ENCODE measurements at places on chromosomes 16 and 17.

GRCh38 chr16:3980253-3981111, 100.0 kb upstream of the CREBBP start:
- DNase-seq: peak; percentile 77

DNA sequence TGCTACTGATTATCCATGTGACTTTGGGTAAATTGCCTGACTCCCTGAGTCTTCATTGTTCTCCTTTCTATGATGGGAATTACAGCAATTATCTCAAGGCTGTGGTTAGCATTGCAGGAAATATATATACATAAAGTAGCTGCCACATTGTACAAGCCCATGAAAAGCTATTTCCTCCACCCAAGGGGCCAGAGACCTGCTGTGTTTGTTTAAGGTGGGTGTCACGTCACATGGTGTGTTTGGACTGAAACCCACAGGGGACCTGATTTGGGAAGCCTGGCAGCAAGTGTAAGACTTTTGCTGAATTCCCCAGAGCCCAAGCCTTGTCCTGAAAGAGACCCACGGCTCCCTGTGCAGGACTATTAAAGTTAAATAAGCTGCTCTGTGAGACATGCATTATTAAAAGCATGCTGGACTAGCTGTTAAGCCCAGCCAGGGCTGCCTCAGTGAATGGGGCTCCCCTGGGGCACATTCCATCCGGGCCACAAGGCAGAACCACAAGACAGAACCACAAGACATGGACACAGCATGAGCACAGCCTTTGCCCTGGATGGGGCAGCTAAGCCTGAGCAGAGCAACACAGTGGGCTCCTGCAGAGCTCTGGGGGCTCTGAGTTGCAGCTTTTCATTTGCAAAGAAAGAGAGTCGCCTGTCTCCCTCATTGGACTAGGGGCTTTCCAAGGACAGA, 148.9 kb downstream of the SPACA3 start:
- no peak for DNase-seq

DNA sequence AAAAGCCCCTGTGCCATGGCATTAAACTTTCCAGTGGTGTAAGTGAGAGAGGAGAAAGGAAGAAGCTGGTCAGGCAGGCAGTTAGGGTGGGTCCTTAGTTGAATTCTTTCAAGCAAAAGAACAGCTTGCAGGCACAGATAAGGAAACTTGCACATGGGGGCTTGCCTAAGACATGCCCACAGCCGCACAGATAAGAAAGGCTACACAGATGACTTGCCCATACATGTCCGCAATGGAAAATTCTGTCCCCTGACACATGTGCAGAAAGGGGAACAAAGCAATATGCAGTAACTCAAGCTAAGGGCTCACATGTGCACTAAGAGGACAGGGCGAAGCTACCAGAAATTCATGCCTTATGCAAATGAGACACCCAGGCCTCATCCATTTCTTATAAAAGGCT, 69.9 kb downstream of the GSG1L start:
- DNase-seq: no peak

GRCh38 chr16:84614968-84615813, 2.7 kb downstream of the COTL1 start:
- no peak for DNase-seq

DNA sequence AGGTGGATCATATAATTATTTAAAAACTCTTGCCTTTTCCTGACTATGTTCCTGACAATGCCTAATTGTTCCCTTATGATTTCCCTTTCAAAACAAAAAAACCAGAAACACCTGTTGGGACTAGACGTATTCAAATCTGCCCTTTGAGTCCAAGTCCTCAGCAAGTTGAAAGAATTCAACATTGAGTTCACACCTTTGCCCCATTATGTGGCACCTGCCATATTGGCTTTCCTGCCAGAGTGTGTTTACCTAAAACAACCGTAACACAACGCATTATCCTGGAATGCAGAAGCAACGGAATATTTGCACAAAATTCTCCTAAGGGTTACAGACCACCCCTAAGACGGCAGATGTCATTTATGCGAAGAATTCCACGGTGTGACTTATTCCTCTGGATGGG, 105.9 kb downstream of the ZFHX3 start:
- DNase-seq: no peak

- DNase-seq: no peak
Observed at GRCh38 chr16:2404099-2404498, 25.1 kb upstream of the CCNF start.

- DNase-seq: no peak
Observed at GRCh38 chr17:49074851-49075540, 57.6 kb upstream of the B4GALNT2 start.

DNA sequence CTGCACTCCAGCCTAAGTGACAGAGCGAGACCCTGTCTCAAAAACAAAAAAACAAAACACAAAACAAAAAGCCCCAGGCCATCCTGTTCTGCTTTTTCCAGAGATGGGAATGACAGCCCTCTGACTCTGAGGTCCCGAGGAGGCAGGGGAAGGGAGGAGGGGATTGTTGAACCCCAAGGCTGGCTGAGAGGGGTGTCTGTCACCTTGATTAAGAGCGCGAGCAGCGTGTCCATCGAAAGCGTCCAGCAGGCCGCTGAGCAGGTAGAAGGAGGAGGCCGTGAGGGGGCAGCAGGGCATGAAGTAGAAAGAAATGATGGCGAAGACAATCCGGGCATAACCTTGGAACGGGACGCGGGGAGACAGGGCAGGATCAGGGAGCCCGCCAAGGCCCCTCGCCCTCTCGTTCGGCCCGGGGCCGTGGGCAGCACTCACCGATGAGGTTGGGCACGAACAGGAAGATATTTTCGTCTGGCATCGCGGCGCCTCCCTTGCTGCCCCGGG, 593 bp downstream of the CDIPT start:
- peak; percentile 40 for DNase-seq

- DNase-seq: no peak
Observed at GRCh38 chr16:78786635-78787034, 687.2 kb downstream of the WWOX start.

DNA sequence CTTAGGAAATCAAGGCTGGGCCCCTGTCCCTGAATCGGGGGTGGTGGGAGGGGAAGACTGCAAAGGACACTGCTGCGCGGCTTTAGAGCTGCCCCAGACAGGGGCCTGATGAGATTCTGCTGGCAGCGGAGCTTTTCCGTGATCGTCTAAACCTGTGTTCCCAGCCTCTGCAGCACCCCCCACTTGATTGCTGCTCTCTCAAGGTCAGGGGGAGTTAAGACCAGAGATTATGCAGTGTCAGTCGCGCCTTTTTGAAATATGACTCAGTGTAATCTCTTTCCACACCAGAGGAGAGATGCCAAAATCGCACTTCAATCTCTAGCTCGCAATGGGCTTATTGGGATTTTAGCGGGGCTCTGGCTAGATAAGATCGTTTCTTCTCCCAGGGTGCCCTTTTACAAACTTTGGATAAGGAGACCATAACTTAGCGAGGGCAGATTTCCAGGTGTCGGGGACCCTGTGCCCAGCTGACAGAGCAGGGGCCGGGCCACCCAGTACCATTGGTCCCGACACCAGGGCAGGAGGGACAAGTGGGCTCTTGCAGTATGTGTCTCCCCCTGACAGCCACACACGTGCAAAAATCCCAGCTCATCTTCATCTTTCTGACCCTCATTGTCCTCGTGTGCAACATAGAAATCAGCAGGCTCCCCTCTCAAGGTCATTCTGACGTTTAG, 87.0 kb downstream of the IRX3 start:
- no peak for DNase-seq

DNA sequence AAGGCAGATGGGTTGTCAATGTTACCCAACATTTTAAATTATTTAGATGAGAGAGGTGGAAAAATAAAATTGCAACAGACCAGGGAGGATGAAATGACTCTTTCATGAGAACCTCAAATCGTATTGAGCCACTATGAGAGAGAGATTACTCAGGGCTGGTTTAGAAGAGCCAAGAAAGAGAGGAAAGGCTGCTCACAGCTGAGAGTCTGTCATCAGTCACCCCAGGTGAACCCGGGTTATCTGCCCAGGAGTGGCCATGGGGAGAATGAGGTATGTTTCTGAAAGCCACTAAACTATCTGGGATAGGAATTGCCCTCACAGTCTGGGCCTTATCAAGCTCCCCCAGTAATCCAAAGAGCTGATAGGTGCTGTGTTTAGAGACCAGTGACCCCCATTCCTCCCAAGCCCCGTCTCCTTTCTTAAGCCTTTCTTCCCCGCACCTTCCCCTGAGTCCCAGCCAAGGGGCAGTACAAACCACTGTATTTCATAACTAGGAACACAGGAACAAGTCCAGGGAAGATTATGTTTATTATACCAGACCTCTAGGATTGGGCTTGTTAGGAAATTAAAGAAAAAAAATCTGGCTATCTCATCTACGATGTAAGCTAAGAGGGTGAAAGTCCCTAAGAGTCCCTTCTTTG, 158.9 kb upstream of the NOL11 start:
- DNase-seq: no peak

DNA sequence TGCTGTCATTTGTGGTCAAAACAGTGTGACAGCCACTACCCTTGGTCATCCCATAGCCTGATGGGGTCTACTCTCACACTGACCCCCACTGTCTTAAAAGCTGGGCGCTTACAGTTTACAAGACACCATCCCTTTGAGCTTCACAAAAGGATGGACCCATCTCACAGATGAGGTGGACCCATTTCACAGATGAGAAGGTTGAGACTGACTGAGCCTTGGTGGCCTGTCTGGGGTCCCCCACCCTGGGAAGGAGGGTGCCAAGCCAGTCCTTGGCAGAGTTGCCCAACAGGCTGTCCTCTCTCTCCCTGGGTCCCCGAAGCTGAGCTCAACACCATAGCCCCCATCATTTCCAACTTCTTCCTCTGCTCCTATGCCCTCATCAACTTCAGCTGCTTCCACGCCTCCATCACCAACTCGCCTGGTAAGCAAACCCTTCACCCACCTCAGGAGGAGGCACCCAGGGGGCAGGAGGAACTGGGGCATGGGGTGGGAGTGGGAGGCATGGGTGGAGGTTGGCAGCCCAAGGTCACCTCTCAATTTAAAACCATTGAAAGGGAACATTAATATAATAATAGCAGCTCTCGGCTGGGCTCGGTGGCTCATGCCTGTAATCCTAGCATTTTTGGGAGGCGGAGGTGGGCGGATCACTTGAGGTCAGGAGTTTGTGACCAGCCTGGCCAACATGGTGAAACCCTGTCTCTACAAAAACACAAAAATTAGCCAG, 17.2 kb downstream of the SLC12A3 start:
- no peak for DNase-seq

GRCh38 chr16:24921229-24921628, 75.5 kb downstream of the SLC5A11 start:
- no peak for DNase-seq

GRCh38 chr16:27819881-27820610, 243.5 kb downstream of the GSG1L start:
- DNase-seq: no peak

- DNase-seq: no peak
Observed at GRCh38 chr16:54493061-54493460, 206.5 kb upstream of the IRX3 start.

DNA sequence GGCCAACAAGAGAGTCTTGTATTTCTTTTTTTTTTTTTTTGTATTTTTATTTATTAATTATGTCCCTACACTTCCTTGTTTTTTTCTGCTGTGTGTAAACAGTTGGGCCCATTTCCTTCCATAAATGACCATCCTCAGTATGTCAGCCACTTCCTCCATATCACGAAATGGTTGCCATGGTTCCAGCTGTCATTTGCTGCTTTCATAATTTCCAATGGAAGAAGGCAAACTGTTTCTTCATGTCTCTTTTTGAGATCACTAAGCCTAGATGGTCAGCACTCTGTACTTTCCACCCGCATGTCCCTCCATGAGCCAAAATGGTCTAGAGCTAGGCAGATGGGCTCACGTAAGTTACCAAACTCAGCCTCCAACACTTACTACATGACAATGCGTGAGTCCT, 133.5 kb upstream of the FOXF1 start:
- no peak for DNase-seq

DNA sequence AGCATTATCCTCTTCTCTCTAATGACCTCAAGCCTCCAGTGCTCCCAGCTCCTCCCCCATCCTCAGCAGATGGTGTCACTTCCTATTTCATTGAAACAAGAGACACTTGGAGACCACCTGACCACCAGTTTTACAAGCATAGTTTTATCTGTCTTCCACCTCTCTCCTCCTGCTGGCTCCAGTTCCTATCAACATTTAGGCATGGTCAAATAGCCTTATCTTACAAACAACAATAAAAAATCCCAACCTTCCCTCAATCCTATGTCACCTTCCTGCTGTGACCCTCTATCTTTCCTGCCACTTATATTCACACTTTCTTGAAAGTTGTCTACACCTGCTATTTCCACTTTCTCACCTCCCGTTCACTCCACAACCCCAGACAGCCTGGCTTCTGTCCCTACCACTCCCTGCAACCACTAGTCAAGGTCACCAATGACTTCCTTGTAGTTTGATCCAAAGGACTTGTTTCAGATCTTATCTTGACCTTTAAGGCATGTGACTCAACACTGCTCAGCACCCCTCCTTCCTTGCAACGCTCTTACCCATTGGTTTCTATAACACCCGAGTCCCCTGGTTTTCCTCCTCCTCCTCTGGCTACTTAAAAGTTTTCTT, 4.3 kb upstream of the NTN1 start:
- DNase-seq: no peak

DNA sequence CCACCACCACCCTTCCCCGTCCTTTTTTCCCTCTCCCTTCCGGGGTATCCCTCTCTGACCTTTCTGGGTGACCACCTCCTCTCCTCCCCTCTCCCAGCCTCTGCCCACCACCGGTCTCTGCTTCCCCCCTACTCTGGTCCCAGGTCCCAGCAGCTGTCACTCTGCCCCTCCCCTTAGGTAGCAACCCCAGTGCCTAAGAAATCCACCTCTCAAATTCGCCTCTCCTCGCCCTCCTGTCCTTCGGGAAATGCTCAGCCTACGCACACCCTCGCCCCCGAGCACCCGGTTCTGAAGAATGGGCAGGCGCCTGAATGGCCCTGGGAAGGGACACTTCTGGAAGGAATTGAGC, 775 bp upstream of the SP6 start:
- DNase-seq: no peak

- no peak for DNase-seq
Observed at GRCh38 chr17:48070195-48070594, 22.0 kb downstream of the NFE2L1 start.

GRCh38 chr16:79493911-79494310, 106.6 kb downstream of the MAF start:
- no peak for DNase-seq

DNA sequence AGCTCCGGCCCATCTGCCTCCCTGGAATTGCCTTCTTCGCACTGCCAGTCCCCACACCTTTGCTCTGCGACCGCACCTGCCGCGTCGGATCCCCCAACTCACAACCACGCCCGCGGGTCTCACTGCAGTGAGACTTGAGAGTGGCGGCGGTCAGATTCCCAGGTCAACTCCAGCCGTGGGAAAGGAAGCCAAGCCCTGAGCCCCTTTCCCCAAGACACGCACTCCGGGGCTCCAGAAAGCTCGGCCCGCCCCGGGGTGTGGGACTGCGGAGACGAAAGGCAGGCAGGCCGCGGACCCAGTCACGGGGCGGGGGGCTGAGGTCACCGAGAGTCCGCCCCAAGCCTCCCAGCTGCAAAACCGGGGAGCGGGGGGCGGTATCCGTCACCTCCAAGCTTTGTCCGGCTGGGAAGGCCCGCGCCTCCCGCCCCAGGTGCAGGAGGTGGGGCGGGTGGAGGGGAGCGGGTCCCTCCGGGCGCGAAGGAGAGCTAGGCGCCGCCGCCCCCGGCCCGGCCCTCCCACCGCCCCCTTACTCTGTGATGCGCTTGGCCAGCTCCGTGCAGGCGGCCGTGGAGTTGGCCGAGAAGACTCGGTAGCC, 615 bp downstream of the PRPSAP1 start:
- no peak for DNase-seq

- DNase-seq: no peak
Observed at GRCh38 chr17:67221062-67221998, 23.7 kb downstream of the HELZ start.

- DNase-seq: no peak
Observed at GRCh38 chr16:87250431-87250960, 66.7 kb downstream of the C16orf95 start.
